Hematopoietic multipotent progenitor cell treated with erythropoietin and hydrocortisone succinate and interleukin-3 and kit ligand, for 15 days (in vitro differentiated cells): ENCODE measurements at places on chromosomes 11 and 22.

GRCh38 chr11:73040046-73040445, 102.1 kb downstream of the FCHSD2 start:
- DNase-seq, result no peak

GRCh38 chr11:133360860-133361688, 171.2 kb downstream of the OPCML start:
- no peak for DNase-seq

DNA sequence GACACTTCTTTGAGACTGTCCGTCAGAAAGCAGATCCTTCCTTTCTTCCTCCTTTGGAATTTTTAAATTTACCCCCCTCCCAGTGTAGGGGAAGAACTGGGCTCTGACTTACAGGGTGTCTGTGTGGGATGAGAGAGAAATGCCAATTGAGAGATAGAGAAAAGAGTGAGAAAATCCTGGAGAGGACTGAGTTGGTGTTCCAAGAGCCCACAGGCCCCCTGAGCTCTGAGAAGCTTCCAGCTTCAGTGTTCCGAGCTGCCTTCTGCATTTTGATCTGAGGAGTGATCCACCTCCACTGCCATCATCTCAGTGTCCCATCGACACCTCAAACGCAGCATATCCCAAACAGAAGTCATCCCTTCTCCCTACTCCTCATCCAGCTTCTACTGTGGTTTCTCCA, 70.7 kb upstream of the GRK3 start:
- no peak for DNase-seq

DNA sequence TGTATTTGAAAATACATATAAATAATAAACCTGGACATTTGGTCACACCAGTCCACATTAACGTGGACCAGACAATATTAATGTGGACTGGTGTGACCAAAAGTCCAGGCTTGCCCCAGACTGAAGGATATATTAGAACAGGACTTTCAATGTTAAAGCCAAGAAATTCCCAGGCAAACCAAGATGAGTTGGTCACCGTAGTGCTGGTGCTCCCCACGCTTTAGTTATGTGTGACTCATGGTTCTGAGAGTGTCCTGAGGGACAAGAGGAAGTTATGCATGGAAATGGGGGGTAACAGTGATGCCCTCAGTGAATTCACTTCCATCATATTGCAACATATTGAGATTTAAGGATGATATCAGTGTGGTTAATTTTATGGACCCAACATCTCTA, 31.4 kb downstream of the POU2AF1 start:
- no peak for DNase-seq

GRCh38 chr11:32821517-32821916, 8.2 kb upstream of the PRRG4 start:
- no peak for DNase-seq

GRCh38 chr22:36258701-36259614, 6.0 kb downstream of the APOL1 start:
- peak; percentile 23 for DNase-seq

DNA sequence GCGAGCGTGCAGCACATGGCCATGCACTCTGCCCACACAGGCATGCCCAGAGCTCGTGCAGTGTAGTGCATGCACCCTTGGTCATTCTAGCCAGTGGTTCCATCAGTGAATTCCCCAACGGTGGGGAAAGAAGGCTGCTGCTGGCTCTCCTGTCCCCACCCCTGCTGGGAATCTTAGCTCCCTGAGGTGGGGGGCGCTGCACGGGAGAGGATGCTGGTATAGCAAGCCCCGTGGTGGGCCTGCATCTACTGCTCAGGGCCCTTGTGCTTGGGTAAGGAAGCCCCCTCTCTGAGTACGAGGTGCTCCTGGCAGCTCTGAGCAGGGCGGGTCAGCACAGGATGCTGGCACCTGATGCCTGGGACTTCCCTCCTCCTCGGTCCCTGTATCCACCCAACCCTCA, 18.5 kb upstream of the BAIAP2L2 start:
- no peak for DNase-seq

DNA sequence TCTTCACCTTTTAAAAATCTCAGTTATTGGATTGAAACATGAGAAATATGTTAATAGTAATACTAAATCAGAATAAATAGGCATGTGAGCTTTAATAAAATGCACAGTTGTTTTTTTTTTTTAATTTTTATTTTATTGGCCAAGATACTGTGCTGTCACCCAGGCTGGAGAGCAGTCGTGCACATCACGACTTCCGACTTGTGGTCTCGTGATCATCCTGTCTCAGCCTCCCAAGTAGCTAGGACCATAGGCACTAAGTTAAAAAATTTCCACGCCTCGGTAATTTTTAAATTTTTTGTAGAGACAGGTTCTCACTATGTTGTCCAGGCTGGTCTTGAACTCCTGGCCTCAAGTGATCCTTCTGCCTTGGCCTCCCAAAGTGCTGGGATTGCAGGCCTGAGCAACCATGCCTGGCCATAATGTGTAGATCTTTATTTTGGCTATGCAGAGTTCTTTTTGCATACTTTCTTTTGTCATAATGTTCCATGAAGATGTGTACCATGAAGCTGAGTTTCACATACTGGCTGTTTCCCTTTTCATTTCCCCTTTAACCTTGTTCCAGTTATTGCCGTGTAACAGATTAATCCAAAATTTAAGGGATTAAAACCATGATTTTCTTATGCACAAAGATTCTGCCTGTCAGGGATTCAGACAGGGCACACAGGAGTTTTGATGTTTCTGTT, 16.0 kb downstream of the CAPRIN1 start:
- DNase-seq, result no peak

DNA sequence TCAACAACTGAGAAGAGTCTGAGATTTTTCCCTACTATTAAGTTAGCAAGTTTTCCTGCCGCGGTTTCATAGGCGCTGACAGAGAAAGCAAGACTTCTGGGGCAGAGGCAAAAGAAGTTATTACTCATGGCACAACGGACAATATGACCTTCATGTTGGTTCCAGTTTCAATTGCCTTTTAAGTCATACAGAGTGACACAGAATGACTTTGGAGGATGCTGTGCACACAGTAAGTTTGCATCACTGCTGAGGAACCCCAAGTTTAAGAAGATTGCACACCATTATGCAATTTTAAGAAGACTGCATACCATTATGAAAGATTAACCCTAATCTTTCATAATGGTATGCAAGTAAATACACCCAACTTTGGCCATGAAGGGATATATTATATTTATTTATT, 626.5 kb upstream of the CHORDC1 start:
- no peak for DNase-seq

DNA sequence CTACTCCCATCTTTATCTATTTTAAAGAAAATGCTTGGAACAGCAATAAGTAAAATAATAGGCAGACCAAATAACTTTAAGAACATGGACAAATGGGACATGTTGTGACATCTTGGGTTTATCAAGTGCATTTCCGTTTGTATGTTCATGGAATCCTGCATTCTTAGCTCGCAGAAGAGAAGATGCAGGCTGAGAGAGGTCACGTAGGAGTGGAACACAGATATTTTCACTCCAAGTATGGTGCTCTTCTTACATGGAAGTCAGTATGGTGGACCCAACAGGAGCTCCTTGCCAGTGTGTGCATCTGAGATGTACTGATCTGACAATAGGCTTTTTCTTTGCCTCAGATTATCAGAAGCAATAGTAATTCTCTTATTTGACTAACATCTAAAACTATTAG, 1.7 kb downstream of the E2F8 start:
- peak; percentile 17 for DNase-seq

DNA sequence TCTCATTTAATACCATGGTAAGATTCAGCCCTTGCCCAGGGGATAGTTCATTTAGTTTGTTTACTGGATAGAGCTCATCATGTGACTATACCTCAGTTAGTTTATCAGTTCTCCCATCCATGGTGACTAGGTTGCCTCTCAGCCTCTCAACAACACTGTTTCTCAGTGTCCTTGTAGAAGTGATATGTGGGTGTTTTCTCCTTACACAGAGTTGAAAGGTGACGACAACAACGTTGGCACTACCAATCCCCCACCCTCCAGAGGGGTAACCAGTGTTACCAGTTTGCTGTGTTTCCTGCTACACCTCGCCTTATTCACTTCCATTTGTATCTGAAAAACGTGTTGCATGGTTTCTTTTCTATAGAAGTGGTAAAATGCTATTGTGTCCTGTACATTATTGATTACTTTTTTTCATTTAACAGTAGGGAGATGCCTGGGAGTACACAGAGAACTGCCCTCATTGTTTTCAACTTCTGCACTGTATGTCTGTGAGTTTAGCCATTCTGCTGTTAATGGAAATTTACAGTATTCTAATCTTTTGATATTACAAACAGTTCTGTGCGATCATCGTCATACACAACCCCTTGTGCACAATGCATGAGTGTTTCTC, 11.6 kb downstream of the NEAT1 start:
- peak; percentile 68 for DNase-seq

DNA sequence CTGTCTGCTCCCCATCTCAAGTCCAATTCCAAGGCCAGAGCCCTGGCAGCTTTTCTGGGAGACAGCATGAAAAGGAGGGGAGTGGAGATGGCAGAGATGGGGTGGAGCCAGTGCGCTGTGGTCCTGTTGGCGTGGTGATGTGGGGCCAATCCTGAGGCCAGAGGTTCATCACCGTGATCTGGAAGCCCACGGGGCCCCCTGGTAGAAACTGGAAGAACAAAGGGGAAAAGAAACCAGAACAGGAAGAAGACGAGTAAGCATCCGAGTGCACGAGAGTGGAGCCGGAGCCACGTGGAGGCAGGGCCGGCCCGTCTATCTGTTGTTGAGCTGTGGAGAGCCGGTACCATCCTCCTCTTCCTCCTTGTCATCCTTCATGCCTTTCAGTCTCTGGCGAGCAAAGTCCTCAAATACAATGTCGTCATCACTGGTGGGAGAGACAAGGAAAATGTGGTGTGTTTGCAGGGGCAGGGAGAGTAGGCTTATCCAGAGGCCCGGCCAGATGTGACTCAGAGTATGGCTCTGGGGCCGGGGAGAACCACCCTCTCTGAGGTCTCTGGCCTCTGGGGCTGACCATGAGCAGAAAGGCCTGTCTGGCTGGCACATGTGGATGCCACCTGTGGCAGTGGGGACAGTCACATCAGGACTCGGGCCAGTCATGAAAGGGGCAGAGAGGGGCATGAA, 25.4 kb downstream of the TPBGL start:
- DNase-seq, result no peak

- DNase-seq, result no peak
These were observed 215.0 kb downstream of the NXPE2 start for GRCh38 chr11:114893329-114893728.

DNA sequence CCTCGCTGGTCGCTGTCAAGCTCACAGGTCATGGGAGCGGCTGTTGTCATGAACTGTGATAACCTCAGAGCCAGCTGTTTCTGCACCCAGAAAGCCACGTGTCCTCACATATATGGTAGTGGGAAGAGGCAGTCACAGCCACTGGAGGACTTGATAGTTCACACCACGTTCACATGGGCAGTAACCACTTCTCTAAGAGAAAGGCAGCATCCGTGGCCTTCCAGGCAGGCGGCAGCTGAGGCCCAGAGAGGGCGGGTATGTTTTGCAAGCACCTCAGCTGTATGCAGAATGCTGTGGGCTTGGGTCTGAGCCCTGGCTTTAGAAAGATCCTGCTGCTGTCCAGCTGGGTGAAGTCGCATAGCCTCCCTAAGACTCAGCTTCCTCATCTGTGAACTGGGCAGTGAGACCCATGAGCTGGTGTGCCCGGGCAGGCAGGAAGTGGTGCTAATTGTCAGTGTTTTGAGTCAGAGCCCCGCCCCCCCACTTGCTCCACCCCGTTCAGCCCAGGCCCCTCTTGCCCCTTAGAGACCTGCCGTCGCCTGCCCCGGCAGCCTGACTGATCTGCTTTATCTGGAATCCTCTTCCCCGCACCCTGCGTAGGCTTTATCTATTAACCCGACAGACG, 13.3 kb downstream of the TTC38 start:
- no peak for DNase-seq

DNA sequence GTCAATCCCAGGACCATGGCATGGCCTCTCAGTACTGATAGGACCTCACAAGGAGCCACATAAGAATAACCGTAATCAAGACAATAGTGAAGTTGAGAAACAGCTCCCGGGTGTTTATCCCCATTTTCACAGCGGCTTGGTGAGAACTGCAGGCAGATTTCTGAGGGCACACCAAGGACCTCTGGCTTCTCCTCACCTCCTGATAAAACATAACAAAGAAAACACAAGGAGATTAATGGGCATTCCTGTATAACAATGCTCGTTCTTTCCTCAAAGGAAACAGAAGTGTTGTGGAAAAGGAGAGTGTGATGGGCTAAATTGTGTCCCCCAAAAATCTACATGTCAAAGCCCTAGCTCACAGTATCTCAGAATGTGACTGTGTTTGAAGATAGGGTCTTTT, 4.0 kb downstream of the SLN start:
- DNase-seq, result no peak

GRCh38 chr11:101553891-101554292, 29.9 kb downstream of the TRPC6 start:
- DNase-seq, result no peak

GRCh38 chr11:71183878-71184277, 68.5 kb downstream of the SHANK2 start:
- DNase-seq, result no peak

GRCh38 chr22:36457688-36458450, 23.6 kb downstream of the TXN2 start:
- DNase-seq, result no peak

DNA sequence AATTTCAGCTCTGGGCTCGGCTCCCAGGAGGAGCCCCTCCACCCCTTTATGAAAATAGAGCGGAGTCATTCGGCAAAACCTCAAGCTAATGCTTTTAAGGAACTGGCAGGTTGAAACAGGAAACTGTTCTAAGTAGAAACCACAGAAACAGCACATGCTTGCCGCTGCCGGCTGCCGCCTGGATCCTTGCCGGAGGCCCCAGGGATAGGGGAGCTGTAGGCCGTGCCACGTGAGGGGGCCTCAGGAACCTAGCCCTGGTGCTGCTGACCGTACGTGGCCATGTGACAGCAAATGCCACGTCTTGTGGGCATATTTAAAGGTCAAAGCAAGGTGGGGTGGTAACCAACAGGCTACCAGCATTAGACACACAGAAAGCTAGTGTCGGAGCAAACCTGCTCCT, 77.9 kb upstream of the TIMP3 start:
- no peak for DNase-seq

DNA sequence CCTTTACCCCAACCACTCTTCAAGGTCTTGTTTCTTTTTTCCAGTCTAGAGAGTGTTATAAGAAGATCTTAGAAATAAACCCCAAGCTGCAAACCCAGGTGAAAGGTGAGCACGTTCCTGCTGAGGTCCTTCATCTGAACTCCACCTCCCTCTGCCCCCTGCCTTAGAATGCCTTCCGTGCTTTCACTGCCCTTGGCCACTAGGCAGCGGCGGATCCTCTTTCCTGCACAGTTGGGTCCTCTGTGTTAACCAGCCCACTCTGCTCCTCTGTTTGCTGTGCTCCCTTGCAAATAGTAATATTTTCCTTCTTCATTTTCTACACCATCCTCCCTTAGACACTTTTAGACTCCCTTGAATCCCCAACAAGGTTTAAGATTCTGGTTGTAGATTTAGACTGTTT, 24.3 kb downstream of the TTC12 start:
- DNase-seq, result no peak

DNA sequence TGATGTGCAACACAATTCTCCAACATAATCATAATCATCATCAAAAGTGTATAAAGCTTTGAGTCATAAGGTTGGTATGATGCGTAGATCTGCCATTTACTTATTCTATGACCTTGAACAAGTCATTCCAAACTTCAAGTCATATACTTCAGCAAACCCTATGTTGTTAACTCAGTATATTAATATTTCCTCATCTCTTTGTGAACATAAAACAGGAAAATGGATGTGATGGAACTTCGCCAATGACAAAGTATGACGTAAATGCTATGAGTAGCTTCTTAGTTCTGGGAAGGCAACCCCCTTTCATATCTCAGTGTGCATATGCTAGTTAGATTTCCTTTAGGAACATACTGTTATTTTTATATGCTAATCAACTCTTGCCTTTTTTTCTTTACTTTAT, 102.7 kb upstream of the ANO3 start:
- no peak for DNase-seq

GRCh38 chr11:78961937-78962701, 387.5 kb upstream of the NARS2 start:
- no peak for DNase-seq
